Activated CD4-positive, alpha-beta T cell treated with anti-CD3 and anti-CD28 coated beads for 36 hours (primary cell): ENCODE measurements at places on chromosomes 1 and 21. TPM values are rescaled to one million over a fixed set of nuclear protein-coding genes. Genes with fewer than 3 reads are reported as not detected.

Gene UCHL5
- total RNA-seq = 141 TPM

DNA sequence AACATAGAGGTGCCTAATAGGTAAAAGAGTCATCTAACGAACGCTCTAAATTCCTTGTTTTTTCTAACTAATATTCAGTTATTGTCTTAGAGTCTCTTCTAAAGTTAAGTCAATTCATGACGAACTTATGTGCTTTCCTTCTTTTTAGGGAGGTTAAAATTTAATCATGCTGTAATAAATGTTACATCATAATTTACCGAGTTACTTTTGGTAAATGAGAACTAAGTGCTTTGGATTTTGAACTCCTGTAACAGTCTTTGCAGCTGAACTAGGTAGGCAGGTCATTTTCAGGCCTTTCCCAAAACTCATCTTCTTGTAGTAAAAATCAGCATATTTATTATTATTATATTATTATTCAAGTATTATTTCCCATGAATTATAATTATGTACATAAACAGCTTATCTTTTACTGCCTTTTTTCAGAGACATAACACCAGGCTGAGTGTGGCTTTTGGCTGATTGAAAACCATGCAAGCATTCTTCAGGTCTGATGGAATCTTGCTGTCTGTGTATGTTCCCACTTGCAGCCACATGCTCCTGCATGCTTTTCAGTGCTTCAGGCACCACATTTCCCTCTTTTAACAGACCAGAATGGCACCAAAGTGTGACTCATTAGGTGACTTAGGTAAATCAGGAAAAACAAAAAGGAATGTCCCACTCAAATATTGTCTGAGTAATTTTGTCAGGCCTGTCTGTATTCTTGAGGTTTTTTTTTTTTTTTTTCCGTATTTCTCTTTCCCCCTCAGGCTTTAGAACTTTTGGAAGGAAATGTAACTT is 81.0 kb upstream of the CD55 start:
- DNase-seq = no peak
- H3K4me3 ChIP-seq = no peak overlapping the region
- peaks cover 5% of the 10 kb centered on the region for H3K4me1 ChIP-seq
- H3K27ac ChIP-seq = no peak overlapping the region
- H3K27me3 ChIP-seq = no peaks in the 10 kb centered on the region
- H3K36me3 ChIP-seq = no peaks in the 10 kb centered on the region

DNA sequence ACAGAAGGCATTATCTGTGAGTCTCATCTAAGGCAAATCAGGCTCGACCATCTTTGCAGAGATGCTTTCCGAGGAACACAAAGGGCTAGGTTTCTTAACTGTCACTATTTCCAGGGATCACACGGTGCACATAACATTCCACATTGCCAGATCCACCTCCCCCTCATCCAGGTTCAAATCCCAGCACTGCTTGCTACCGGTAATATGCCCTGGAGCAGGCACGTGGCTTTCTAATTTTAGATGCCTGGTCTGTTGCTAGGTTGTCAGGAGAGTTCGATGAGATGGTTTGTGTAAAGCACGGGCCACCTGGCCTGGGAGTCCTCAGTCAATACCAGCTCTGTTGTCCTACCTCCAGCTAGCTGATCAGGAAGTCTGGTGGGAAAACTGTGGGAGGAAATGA is 598.6 kb downstream of the NPHP4 start:
- H3K27me3 ChIP-seq = no peaks in the 10 kb centered on the region
- no peak overlapping the region for H3K4me3 ChIP-seq
- no peak overlapping the region for H3K27ac ChIP-seq
- peaks cover 27% of the 10 kb centered on the region for H3K4me1 ChIP-seq

DNA sequence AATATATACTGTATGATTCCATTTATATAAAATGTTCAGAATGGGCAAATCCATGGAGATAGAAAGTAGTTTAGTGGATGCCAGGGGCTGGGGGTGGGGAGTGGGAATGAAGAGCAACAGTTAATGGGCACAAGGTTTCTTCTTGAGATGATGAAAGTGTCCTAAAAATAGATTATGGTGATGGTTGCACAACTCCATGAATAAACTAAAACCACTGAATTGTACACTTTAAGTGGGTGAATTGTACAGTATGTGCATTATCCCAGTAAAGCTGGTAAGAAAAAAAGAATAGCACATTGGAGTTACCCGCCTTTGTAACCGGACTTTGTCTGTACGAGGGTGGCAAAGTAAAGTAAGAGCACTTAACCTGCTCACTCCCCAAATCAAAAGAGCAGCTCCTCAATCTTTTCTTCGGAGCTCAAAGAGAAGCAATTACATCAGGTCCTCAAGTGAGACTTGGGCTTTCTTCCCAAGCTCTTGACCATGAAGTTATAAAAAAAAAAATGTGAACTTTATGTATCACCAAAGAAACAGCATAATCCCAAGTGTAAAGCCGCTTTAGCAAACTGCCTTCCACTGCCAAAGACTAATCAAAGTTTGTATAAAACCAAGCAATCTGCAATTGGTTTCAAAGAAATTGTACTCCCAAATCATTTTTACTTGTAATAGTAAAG is 32.1 kb downstream of the ALDH9A1 start:
- H3K4me1 ChIP-seq = peaks cover 8% of the 10 kb centered on the region
- no peak for DNase-seq
- no peak overlapping the region for H3K27ac ChIP-seq

Gene IRF6
- total RNA-seq = 0.14 TPM

GRCh38 chr21:34073749-34074282 is 438 bp downstream of the MRPS6 start:
- no peaks in the 10 kb centered on the region for H3K27me3 ChIP-seq
- H3K4me1 ChIP-seq = peaks cover 44% of the 10 kb centered on the region
- peak overlapping the region; percentile 92 for H3K27ac ChIP-seq
- peaks cover 41% of the 10 kb centered on the region for H3K36me3 ChIP-seq

Gene CD101
- 0.30 TPM for total RNA-seq

- DNase-seq = no peak
- H3K4me1 ChIP-seq = peaks cover 32% of the 10 kb centered on the region
- H3K27ac ChIP-seq = no peak overlapping the region
- no peaks in the 10 kb centered on the region for H3K27me3 ChIP-seq
- no peak overlapping the region for H3K4me3 ChIP-seq
Observed at GRCh38 chr1:148383966-148384365, 99.1 kb downstream of the PPIAL4G start.

Gene BCL2L15
- 1.1 TPM for total RNA-seq

Gene S100A3
- not detected for total RNA-seq
